ENCODE measurements at places on chromosomes 4 and X. TPM values are rescaled to one million over a fixed set of nuclear protein-coding genes. Genes with fewer than 3 reads are reported as not detected.

GPR50 gene
- total RNA-seq: not detected

INTS6L gene
- 5.7 TPM for total RNA-seq

MAGEA10 gene
- not detected for total RNA-seq

XK gene
- 11.3 TPM for total RNA-seq

PPID gene
- 32.4 TPM for total RNA-seq

PDGFRA gene
- total RNA-seq: not detected

TRIM60 gene
- total RNA-seq: not detected

NEUROG2 gene
- total RNA-seq: not detected

HMGB3 gene
- 99.4 TPM for total RNA-seq

PCDH10 gene
- not detected for total RNA-seq

TLR10 gene
- total RNA-seq: not detected

FAM156A gene
- total RNA-seq: 19.7 TPM

GRCh38 chr4:30770812-30771211 lies 50.6 kb downstream of the PCDH7 start:
- H3K27me3 ChIP-seq: no peaks in the 10 kb centered on the region
- H3K36me3 ChIP-seq: no peaks in the 10 kb centered on the region
- no peak overlapping the region for H3K4me3 ChIP-seq
- no peak for DNase-seq
- no peaks in the 10 kb centered on the region for H3K4me1 ChIP-seq
- no peak overlapping the region for H3K27ac ChIP-seq

DNA sequence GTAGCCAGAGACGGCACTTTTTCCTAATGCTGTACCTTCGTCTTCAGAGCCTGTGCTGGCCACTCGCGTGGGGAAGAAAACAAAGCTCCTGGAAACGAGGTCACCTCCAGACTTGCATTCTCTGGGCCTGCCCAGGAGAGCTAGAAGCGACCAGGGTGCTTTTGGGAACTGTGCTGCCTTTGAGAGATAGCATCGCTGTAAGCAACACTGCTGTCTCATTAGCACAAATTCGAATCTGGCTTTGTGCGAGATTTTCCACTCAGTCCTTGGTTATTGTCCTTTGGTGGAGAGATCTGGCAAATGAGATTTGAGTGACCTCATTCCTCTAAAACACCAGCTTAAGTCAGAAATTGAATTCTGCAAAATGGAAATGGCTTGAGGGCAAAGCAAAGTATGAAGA lies 66.1 kb upstream of the TLR3 start:
- H3K27me3 ChIP-seq: no peaks in the 10 kb centered on the region
- no peak overlapping the region for H3K27ac ChIP-seq
- H3K36me3 ChIP-seq: no peaks in the 10 kb centered on the region
- H3K4me1 ChIP-seq: no peaks in the 10 kb centered on the region
- DNase-seq: no peak
- H3K4me3 ChIP-seq: no peak overlapping the region

GRCh38 chr4:173747537-173748257 lies 217.7 kb upstream of the HAND2 start:
- H3K27me3 ChIP-seq: no peaks in the 10 kb centered on the region
- H3K27ac ChIP-seq: no peak overlapping the region
- no peak overlapping the region for H3K4me3 ChIP-seq
- H3K4me1 ChIP-seq: no peaks in the 10 kb centered on the region
- no peak for DNase-seq

DNA sequence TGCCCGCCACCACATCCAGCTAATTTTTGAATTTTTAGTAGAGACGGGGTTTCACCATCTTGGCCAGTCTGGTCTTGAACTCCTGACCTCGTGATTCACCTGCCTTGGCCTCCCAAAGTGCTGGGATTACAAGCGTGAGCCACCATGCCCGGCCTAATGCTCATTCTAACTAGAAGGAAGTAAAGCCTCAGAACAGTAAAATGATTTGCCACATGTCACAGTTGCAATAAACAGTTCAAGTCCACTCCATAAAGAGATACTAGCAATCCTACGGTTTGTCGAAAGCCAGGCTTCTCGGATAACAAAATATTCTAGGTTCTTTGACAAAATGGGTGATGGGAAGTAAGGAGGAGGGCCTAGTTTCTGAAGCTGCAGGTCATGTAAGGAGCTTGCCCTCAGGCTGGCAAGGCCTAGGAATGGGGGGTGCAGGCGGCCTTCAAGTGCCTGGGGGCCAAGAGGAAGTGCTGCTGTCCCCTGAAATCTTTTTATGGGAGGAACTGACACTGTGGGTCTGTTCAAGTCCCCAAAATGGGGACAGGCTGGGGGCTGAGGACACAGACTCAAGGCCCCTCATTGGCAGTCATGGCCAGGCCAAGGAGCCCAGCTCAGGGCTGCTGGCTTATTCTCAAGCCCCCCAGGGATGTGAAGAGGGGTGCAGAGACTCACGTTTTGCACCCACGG lies 31.8 kb upstream of the ACSL1 start:
- no peaks in the 10 kb centered on the region for H3K36me3 ChIP-seq
- no peak overlapping the region for H3K4me3 ChIP-seq
- no peak for DNase-seq
- H3K27me3 ChIP-seq: no peaks in the 10 kb centered on the region
- H3K4me1 ChIP-seq: no peaks in the 10 kb centered on the region

GRCh38 chrX:153569475-153569874 lies 29.5 kb downstream of the CCNQ start:
- no peaks in the 10 kb centered on the region for H3K36me3 ChIP-seq
- no peak overlapping the region for H3K27ac ChIP-seq
- H3K27me3 ChIP-seq: peaks cover 66% of the 10 kb centered on the region
- H3K4me1 ChIP-seq: no peaks in the 10 kb centered on the region
- DNase-seq: no peak

GRCh38 chrX:1449036-1449822 lies 3.5 kb downstream of the ASMTL start:
- no peak overlapping the region for H3K4me3 ChIP-seq
- H3K27me3 ChIP-seq: no peaks in the 10 kb centered on the region
- peak overlapping the region; percentile 9 for H3K27ac ChIP-seq
- H3K4me1 ChIP-seq: no peaks in the 10 kb centered on the region

- no peaks in the 10 kb centered on the region for H3K27me3 ChIP-seq
- H3K27ac ChIP-seq: no peak overlapping the region
- H3K36me3 ChIP-seq: no peaks in the 10 kb centered on the region
- no peak overlapping the region for H3K4me3 ChIP-seq
- no peak for DNase-seq
Measured at GRCh38 chr4:129278868-129279267, 182.9 kb downstream of the C4orf33 start.

- H3K27ac ChIP-seq: no peak overlapping the region
- no peaks in the 10 kb centered on the region for H3K4me1 ChIP-seq
- peaks cover 34% of the 10 kb centered on the region for H3K27me3 ChIP-seq
- no peak overlapping the region for H3K4me3 ChIP-seq
Measured at GRCh38 chrX:130981836-130982235, 76.3 kb upstream of the ARHGAP36 start.

DNA sequence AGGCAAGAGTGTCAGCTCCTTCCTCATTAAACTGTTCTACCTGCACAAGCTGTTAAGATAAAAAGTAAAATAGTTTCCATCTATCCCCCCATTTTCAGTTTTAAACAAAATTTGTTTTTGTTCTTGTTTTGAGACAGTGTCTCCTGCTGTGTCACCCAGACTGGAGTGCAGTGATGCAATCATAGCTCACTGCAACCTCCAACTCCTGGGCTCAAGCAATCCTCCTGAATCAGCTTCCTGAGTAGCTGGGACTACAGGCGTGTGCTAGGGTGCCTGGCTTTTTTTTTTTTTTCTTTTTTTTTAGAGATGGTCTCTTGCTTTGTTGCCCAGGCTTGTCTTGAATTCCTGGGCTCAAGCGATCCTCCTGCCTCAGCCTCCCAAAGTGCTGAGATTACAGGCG lies 105.4 kb downstream of the HS6ST2 start:
- H3K4me3 ChIP-seq: no peak overlapping the region
- H3K27ac ChIP-seq: no peak overlapping the region
- H3K36me3 ChIP-seq: peaks cover 10% of the 10 kb centered on the region
- no peaks in the 10 kb centered on the region for H3K27me3 ChIP-seq
- H3K4me1 ChIP-seq: peaks cover 16% of the 10 kb centered on the region
- DNase-seq: no peak

- no peaks in the 10 kb centered on the region for H3K36me3 ChIP-seq
- DNase-seq: no peak
- no peak overlapping the region for H3K27ac ChIP-seq
- H3K4me3 ChIP-seq: no peak overlapping the region
- H3K27me3 ChIP-seq: no peaks in the 10 kb centered on the region
Measured at GRCh38 chr4:73976217-73976616, 5.6 kb downstream of the PF4 start.

DNA sequence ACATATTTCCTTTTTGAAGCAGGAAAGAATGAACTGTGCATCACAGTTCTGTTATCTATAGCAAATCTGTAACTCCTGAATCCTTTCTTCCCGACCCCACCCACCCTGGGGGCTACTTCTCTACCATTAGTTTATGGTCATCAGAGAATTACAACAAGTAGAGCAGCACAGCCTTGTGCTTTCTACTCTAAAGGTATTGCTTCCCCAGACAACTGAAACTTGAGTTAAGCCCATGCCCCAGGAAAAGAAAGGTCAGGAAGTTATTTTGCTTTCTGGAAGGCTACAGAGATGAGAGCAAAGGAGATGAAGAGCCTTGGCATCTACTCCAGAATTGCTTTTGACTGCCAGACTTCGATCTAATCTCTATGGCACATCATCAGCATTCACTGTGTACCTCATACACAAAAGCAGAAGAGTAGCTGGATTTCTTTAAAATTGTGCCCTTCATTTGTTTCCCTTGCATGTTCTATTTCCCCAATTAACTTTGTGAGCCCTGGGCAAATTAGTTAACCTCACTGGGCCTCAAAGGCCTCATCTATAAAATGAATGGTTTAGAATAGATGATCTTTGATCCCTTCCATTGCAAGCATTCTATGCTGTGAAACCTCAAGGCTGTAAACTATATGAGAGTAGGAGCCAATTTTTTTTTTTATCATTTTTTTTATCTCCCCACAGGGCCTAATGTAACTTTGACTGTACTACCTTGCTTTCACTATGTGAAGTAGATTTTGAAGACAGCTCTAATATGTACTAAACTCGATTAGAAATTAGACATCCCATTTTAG lies 595.6 kb downstream of the RPA4 start:
- H3K4me1 ChIP-seq: peaks cover 10% of the 10 kb centered on the region
- no peak for DNase-seq
- H3K36me3 ChIP-seq: no peaks in the 10 kb centered on the region
- H3K27me3 ChIP-seq: no peaks in the 10 kb centered on the region
- H3K27ac ChIP-seq: no peak overlapping the region

DNA sequence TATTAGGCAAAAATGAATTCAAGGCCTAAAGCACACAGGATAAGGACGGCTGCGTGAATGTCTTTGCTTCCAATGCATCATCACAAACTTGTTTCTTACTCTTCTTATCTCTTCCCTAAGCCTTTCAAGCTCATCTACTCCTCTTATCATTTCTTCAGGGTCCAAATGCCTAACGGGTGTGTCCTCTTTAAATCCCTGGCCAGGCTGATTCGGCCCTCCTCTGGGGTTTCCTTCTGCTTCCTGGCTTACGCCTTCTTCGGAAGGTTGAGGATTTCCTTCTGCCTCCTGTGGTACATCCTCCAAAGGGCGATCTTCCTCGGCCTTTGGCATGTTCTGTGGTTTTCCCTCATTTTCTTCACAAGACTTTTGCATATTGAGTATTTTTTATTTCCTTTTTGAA lies 1.3 kb downstream of the TCEAL8 start:
- H3K36me3 ChIP-seq: peaks cover 3% of the 10 kb centered on the region
- no peak for DNase-seq
- no peak overlapping the region for H3K27ac ChIP-seq
- H3K4me1 ChIP-seq: no peaks in the 10 kb centered on the region
- H3K27me3 ChIP-seq: peaks cover 42% of the 10 kb centered on the region

- H3K36me3 ChIP-seq: peaks cover 48% of the 10 kb centered on the region
- H3K27me3 ChIP-seq: peaks cover 34% of the 10 kb centered on the region
- H3K4me1 ChIP-seq: peaks cover 37% of the 10 kb centered on the region
- peak; percentile 22 for DNase-seq
- H3K4me3 ChIP-seq: peak overlapping the region; percentile 84
Measured at GRCh38 chrX:150361070-150361776, 1.9 kb upstream of the MAMLD1 start.

GRCh38 chr4:54660591-54660990 lies 2.8 kb downstream of the KIT start:
- H3K36me3 ChIP-seq: peaks cover 16% of the 10 kb centered on the region
- peaks cover 26% of the 10 kb centered on the region for H3K27me3 ChIP-seq
- DNase-seq: no peak
- no peak overlapping the region for H3K27ac ChIP-seq

GRCh38 chr4:36168127-36168878 lies 76.0 kb downstream of the ARAP2 start:
- no peak overlapping the region for H3K4me3 ChIP-seq
- H3K27ac ChIP-seq: no peak overlapping the region
- no peak for DNase-seq
- no peaks in the 10 kb centered on the region for H3K36me3 ChIP-seq
- no peaks in the 10 kb centered on the region for H3K4me1 ChIP-seq

GRCh38 chr4:4752576-4753401 lies 106.7 kb upstream of the MSX1 start:
- H3K36me3 ChIP-seq: no peaks in the 10 kb centered on the region
- no peaks in the 10 kb centered on the region for H3K4me1 ChIP-seq
- H3K27ac ChIP-seq: no peak overlapping the region
- H3K4me3 ChIP-seq: no peak overlapping the region
- DNase-seq: no peak

GRCh38 chrX:33416273-33416805 lies 205.0 kb upstream of the DMD start:
- no peak overlapping the region for H3K27ac ChIP-seq
- H3K4me3 ChIP-seq: no peak overlapping the region
- H3K27me3 ChIP-seq: no peaks in the 10 kb centered on the region
- no peaks in the 10 kb centered on the region for H3K4me1 ChIP-seq

DNA sequence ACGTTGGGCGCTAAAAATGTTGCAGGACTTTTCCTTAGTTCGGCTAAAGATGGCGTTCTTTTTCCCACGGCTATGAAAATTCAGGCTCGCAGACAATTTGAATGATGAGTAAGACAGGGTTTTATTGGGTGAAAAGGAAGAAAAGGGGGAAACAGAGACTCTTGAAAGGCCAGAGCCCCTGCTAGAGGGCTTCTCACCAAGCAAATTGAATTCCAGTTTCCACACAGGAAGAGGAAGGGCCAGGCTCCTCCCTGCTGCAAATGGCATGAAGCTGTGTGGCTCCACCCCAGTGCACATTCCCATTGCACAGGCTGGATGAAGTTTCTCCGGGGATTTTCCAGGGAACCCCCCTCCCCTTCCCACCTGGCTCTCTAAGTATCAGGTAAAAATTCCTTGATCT lies 210.9 kb downstream of the KLHL4 start:
- H3K27me3 ChIP-seq: no peaks in the 10 kb centered on the region
- no peaks in the 10 kb centered on the region for H3K36me3 ChIP-seq

DNA sequence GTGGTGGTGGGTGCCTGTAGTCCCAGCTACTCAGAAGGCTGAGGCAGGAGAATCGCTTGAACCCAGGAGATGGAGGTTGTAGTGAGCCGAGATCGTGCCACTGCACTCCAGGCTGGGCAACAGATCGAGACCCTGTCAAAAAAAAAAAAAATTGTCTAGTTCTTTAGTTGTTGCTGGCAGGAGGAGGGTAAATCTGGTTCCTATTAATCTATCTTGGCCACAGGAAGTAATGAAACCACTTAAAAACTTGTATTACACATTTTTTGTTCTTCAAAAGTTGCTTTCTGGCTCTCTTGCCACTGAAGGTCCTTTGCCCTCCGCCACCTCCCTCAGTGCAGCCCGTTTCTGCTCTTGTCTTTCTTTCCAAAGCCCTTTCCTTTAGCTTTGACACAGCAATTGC lies 102.9 kb upstream of the ARSJ start:
- no peaks in the 10 kb centered on the region for H3K4me1 ChIP-seq
- no peaks in the 10 kb centered on the region for H3K36me3 ChIP-seq
- H3K27me3 ChIP-seq: no peaks in the 10 kb centered on the region
- H3K4me3 ChIP-seq: no peak overlapping the region
- no peak overlapping the region for H3K27ac ChIP-seq

- H3K36me3 ChIP-seq: no peaks in the 10 kb centered on the region
- H3K4me3 ChIP-seq: no peak overlapping the region
- no peak for DNase-seq
- H3K4me1 ChIP-seq: no peaks in the 10 kb centered on the region
Measured at GRCh38 chr4:53348046-53348445, 17.8 kb downstream of the SCFD2 start.

All from Calu3 (cell line).